Stimulated activated CD4-positive, alpha-beta T cell treated with anti-CD3 and anti-CD28 coated beads, Interleukin-12 subunit alpha, Interleukin-12 subunit beta, amount 100 ng/mL, for 24 hours (primary cell): ENCODE measurements at places on chromosomes 2 and 18.

GRCh38 chr18:34661464-34662087, 48.5 kb upstream of the DTNA start:
- DNase-seq = no peak

GRCh38 chr2:40803900-40804299, 352.0 kb upstream of the SLC8A1 start:
- no peak for DNase-seq

DNA sequence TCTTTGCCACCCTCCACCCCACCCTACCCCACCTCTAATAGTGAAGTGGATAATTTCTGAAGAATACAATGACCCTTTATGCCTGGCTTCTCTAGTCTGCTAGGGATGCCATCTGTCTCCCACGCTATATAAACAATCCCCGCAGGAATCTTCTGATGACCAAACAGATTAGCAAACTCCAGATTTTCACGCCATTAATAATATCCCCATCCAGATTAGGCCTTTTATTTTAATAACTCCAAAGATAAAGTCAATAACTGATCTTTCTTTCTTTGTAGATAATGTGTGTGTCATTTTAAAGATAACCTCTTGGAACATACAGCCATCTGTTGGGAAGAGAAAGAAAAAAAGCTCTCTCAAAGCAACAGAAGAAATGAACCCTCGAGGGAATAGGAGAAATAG, 47.9 kb upstream of the CCDC150 start:
- no peak for DNase-seq

- DNase-seq = no peak
Measured at GRCh38 chr2:23410596-23410995, 25.6 kb downstream of the KLHL29 start.

- no peak for DNase-seq
Measured at GRCh38 chr2:210557721-210558120, 1.3 kb downstream of the CPS1 start.

DNA sequence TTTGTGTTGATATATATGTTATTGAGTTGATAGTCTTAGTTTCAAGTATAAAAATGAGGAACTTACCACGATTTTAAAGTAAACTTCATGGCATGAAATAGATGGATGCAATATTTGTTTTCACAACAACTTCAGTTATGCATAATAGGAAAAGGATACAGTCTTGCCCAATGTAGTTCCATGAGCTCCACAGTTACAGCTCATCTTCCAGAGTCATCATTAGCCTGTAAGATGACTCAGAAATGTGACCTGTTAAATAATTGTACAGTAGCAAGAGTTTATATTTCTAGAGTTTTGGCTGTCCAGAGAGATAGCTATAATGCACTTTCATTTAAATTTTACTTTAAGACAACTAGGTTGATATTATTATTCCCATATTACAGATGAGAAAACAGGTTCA, 80.9 kb upstream of the ARHGAP28 start:
- no peak for DNase-seq

DNA sequence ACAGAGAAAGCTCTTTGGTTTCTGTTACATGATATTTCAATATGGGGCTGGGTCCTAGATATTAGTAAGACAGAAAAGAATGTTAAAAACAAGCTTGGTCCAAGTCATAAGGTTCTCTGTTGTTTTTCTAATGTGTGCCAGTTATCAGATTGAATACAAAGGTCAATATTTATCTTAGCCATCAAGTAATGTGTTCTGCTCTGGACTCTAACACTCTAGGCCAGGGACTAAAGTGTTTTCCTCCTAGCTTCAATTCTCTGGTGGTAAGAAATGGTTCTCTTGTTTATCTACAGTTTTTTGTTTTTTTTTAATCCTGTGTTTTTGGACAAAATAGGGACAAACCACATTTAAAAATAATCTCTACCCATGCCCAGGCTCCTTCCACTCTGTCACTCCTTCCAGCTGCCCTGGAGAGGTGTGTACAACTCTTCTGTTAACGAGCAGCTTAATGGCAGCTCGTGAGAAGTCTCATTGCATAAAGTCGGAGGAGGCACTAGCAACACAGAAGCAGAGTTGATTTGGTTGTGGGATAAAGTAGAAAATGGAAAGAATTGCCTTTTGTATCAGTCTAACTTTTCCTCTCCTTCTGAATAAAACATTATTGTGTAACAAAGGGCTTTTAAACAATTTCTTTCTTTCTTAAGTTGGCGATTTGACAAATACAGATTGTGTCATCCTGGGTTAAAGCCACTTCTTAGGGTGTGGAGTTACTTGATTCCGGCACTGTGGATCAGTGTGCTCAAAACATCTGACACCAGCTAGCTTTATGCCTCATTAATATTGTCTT, 8.0 kb upstream of the SESTD1 start:
- DNase-seq = no peak

DNA sequence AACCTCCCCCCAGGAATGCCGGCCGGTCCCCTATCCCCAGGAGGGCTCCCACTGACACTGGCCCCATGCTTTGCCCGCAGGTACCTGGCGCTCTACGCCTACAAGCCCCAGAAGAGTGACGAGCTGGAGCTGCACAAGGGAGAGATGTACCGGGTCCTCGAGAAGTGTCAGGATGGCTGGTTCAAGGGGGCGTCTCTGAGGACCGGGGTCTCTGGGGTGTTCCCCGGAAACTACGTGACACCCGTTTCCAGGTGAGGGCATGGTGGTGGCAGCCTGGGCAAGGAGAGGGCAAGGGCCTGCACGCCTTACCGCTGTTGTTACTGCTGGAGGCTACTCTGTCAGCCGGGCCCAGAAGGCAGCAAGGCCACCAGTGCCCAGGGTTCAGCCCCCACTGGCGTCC, 181.3 kb downstream of the SEPTIN10 start:
- DNase-seq = no peak

DNA sequence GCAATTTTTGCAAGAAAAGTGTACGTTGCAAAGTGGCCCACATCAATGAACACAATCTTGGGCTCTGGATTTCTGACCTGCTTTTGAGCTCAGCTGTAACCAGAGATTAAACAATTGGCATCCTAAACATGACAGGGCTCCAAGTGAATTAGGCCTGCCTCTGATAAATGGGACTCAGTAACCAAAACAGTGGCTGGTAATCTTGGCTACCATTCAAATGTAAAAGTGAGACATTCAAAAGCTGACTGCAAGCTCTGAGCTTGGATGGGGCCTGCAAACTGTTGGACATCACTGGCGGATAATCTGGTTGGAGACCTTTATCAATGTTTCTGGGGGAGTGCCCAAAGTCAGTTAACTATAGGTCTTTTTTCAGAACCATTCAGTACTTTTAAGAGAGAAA, 160.7 kb downstream of the RAB3GAP1 start:
- DNase-seq = no peak

DNA sequence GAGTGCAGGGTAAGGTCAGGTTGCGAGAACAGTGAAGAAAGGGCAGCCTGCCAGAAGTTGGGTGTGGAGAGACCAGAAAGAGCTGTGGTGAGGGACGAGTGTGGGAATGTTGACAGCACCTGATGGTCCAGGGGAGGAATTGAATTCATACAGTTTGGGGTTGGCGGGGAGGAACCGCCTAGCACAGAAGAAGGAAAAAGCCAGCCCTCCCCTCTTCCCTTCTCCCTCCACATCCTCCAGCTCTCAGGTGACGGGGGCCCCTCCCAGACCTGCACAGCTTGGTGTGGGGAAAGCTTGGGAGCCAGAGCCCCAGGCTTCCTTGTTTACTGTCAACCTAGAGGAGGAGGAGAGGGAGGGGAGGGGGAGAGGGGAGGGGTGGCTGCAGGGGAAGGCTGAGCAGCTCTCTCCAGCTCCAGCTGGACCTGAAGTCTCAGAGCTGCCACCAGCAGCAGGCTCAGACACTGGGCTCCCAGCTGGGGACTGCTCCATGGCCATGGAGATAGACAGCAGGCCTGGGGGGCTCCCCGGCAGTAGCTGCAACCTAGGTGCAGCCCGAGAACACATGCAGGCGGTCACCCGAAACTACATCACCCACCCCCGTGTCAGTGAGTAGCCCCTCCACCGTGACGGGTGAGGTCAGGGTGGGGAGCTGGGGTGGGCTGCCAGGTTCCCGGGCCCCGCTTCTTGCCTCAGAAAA, at the start of gene ATP6V1B1:
TSS of gene ATP6V1B1 (plus strand) at position 433 of the 697 bp plus-strand sequence. CDS start at position 488, 55 bp downstream.
- no peak for DNase-seq

GRCh38 chr18:68839701-68840100, 41.8 kb downstream of the CCDC102B start:
- DNase-seq = no peak

GRCh38 chr2:234712421-234712935, 215.6 kb upstream of the ARL4C start:
- no peak for DNase-seq

GRCh38 chr2:42754021-42754775, 9.7 kb downstream of the OXER1 start:
- DNase-seq = no peak

DNA sequence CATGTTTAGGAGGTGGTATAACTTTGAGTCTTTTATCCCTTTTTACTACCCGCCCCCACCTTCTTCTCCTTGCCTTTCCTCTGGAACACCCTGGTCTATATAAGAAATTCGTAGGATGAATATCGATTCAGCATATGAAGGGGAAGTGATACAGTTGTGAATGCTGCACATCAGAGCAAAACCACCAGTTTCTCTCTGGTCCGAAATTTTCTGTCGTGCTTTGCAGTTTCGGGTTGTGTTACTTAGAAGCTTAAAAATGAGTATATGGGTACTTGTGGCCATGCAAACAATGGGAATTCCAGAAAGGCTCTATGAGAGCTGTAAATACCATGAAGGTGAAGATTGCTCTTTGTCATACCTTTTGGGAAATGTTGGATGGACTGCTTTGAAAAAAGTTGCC, 60.6 kb downstream of the DAW1 start:
- DNase-seq = no peak

DNA sequence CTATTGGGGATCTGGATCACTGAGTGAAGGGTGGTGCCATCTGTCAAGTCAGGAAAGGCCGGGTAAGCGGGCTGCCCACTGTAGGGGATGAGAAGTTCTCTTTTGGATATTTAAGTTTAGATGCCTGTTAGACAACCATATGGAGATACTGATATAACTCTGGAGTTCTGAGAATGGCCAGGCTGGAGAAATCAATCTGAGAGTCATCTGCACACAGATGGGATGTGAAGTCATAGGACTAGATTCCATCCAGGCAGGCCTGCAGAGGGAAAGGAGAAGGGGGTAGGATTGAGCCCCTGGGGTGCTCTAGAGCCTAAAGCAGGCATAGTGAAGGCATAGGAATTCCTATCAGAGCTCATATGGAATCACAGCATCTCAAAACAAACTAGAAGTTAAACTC, 30.1 kb downstream of the SPRED2 start:
- no peak for DNase-seq

GRCh38 chr2:68839260-68839833, 31.9 kb downstream of the BMP10 start:
- DNase-seq = no peak

GRCh38 chr2:13128139-13128538, 411.4 kb downstream of the TRIB2 start:
- DNase-seq = no peak

- DNase-seq = no peak
Measured at GRCh38 chr2:63654959-63655358, 66.2 kb downstream of the MDH1 start.
